SK-MEL-5 (cell line): ENCODE measurements at places on chromosomes 5 and 9.

GRCh38 chr9:114373960-114374730 is 13.6 kb downstream of the AKNA start:
- no peak for DNase-seq

- no peak for DNase-seq
Observed at GRCh38 chr5:179558932-179559283, 8.6 kb downstream of the RUFY1 start.

GRCh38 chr5:133253070-133253469 is 201.3 kb downstream of the HSPA4 start:
- DNase-seq: no peak

DNA sequence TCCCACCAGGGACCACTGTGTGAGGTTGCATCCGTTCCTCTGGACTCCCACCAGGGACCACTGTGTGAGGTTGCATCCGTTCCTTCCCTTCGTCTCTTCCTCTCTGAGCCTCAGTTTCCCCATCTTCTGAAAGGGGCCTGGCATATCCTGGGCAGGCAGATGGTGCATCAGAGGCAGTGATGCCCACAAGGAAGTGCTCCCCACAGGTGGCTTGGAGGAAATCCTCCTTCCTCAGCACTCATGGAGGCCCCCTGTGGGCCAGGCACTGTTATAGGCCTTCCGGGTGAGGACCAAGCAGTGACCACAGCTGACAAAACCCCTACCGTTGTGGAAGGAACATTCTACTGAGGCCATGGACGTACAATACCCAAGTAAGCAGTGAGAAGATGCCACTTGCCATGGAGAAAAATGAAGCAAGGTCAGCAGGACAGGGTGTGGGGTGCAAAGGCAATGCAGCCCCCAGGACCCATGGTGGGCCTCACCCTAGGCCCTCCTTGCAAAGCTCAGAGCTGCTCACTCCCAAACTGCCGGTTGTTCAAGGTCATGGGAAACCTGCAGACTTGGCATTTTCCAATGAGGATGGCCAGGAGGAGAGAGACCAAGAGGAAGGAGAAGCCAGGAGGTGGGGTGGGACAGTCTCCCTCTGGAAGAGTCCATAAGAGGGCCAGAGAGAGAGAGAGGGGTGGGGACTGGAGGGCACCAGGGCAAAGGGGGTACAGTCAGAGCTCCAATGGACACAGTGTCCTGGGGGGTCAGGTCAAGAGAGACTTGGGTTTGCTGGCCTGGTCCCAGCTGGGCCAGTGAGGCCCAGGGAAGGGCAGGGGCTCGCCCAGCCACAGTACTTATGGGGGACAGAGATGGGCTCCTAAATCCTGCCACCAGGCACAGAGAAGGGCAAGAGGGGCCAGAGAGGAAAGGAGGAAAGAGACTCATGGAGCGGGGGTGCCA is 51.1 kb downstream of the C9orf50 start:
- DNase-seq: peak; percentile 38

DNA sequence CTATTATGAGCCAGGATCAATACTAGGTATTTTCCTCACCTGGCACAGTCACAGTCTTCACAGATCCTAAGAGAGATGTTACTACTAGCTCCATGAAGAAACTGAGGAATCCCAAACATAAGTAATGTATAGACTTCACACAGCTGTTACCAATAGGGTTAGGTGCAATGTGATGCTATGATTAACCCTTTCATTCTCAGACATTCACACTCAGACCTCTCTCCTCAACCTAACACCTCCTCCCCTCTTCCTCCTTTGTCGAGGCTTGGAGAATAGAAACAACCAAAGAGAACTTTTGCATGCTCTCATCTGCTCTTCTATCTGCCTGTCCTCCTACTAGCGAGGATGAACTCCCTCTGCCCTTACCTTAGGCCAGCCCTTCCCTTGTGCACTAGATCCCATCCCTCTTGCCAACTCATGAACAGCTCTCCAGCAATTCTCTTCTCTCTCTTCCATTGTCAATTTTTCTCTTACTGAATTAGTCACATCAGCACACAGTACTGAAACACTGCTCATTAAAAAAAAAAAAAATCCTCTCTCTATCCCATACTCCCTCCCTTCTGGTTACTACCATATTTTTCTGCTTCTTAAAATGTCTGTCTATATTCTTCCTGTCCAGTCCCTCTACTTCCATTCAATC is 47.7 kb downstream of the MAPKAP1 start:
- DNase-seq: no peak

GRCh38 chr5:114467171-114467570 is 105.3 kb downstream of the KCNN2 start:
- no peak for DNase-seq

GRCh38 chr9:120156376-120156775 is 423.6 kb downstream of the CDK5RAP2 start:
- no peak for DNase-seq

DNA sequence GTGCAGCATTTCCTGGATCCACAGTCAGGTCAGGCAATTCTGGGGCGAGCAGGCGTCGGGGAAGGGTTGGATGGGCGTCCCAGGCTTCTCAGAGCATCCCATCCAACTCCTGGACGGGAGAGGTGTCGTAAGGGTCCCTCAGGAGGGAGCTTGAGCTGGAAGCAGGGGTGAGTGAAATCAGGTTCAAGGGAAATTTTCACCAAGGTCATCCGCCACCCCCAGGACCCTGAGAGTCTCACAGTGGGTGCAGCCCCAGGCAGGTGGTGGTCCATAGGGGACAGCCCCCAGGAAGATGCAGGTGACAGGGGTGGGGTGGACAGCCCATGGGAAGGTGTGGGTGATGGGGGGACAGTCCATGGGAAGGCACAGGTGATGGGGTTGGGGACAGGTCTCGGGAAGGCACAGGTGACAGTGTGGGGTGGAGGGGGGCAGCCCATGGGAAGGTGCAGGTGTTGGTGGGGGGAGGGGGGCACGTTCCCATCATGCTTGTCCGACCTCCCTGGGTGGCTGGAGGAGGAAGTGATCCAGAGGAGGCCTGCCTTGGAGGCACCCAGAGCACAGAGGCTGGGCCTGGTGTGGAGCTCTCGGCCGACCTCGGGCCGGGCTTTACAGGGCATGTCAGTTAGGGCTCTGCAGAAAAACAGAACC is 48.9 kb downstream of the AHRR start:
- no peak for DNase-seq

DNA sequence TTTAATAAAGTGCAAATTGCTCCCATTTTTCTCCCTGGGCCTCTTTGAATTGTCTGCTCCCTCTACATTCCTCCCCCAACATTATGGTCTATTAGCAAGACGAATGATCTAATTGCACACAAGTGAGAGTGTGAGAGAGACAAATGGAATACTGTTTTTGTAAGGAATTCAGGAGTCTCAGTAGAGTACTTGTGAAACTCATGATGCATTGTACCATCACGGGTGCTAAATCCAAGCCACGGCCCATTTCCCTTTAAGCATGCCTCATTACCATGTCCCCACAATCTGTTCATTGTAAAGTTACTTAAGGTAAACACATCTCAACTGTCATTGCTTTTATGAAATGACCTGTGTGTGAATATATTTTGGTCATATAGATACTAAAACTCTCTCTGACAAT is 62.8 kb downstream of the CD180 start:
- peak; percentile 94 for DNase-seq

GRCh38 chr5:125257997-125258396 is 511.6 kb upstream of the ZNF608 start:
- DNase-seq: no peak

DNA sequence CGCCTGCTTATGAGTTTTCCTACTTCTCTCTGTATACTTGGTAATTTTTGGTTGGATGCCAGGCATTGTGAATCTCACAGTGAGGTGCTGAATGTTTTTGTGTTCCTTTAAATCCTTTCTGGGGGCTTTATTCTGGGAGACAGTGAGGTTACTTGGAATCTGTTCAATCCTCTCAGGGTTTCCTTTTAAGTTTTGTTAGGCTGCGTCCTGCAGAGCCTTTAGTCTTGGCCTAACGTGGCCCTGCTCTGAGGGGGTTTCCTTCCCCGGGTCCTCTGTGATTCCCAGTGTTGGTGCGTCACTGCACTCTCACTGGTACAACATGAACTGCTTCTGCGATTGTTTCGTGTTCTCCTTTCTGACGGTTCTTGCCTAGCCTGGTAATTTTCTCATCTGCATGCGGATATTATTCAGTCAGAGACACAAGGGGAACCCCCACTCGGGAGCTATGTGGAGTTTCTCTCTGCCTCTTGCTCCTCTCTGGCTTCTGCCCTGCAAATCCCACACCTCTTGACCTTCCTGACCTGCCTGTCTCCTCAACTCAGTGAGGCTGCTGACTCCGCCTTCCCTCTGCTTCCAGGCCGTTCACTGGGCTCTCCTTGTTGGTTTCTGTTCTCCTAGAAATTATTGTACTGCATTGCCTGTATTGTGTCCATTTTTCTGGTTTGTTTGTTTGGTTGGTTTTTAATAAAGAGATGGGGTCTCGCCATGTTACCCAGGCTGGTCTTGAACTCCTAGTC is 128.1 kb downstream of the DAB2IP start:
- DNase-seq: no peak

- DNase-seq: no peak
Observed at GRCh38 chr5:10045376-10045775, 204.3 kb downstream of the ATPSCKMT start.

GRCh38 chr5:95332158-95332557 is 47.3 kb upstream of the MCTP1 start:
- DNase-seq: no peak

DNA sequence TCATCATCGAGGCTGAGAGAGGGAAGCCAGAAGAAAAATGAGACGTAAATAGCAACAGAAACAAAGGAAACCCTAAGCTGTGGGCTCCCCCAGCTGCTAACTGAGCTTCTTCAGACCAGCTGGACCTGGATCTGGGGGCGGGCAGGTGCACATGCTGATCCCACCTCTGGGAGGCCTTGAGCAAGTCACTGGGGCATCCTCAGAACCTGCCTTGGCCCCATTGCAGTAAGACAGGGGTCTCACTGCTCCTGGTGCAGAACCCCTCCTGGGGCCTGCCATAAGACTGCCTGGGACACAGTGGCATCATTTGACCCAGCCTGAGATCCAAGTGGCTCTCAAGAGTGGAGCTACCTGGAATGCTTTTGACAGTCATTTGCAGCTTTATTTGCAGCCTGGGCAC is 77.4 kb downstream of the PHF2 start:
- no peak for DNase-seq

DNA sequence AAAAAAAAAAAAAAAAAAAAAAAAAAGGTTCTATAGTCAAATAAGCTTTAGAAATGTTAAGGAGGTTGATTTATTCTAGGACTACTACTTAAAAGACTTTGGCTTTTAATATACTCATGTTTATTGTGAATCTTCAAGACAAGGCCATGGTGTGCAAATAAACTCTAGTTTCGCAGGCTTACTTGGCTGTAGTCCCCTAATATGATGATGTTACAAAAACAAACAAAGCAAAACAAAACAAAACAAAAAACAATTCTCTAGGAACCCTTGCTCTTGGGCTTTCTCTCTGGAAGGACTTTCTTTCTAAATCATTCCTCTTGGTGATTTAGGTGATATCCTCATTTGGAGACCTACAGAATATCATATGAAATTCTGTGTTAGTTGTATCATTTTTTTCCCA is 172.0 kb downstream of the GDNF start:
- DNase-seq: no peak

- peak; percentile 40 for DNase-seq
Observed at GRCh38 chr5:34811706-34812105, 27.3 kb upstream of the TTC23L start.

DNA sequence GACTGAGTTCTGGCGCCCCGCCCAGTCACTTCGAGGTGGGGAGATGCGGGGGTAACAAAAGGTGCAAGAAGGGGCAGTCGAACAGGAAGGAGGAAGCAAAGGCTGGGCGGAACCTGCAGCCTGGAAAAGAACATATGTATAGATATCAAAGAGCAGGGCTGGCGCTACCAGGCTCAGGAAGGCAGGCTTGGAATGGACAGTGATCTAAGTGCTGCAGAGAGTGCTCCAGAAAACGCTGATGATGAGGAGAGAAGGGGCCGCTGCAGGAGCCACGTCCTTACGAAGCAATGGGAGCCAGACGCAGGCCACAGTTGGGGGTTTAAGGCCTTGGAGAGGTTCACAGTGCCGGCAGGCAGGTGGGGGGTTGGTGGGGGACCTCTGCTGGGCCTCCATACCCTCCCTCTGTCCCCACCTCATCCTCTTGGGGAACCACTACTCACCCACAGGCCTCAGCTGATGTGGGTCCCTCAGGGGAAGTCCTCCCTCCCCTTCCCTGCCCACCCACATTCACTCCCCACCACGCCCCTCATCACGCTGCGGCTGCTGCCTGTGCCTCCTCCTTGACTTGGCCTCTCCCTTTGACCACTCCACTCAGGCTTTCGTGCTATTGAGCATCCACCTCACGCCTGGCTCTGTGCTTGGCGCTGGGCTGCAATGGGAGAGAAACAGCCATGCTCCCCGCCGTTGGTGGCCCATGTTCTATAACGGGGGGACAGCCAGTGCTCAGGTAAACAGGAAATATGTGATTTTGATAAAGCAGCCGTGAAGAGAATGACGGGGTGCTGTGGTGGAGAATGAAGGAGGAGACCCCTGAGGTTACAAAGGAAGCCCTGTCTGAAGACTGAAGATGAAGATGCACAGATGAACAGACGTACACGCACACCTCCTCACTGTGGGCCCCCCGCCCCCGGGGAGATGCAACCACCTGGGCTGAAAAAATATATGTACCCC is 40.5 kb upstream of the RPL26L1 start:
- DNase-seq: no peak

GRCh38 chr5:116736671-116737070 is 162.0 kb upstream of the SEMA6A start:
- no peak for DNase-seq

DNA sequence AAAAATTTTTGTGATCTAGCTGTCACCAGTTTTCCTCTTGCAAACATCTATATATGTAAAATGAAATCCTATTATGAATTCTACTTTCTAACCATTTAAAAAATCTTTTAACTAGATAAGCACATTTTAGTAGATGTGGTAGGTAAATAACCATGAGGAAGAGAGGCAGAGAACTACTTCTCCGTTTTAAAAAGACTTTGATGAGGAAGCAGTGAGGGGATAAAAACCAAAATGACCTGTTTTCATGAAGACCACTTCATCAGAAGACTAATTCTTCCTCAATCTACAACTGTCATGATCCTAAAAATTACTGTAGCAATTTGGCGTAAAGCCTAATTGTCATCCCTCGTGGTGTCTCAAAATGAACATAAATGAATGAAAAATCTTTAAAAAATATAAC is 15.7 kb upstream of the ERBIN start:
- DNase-seq: no peak

DNA sequence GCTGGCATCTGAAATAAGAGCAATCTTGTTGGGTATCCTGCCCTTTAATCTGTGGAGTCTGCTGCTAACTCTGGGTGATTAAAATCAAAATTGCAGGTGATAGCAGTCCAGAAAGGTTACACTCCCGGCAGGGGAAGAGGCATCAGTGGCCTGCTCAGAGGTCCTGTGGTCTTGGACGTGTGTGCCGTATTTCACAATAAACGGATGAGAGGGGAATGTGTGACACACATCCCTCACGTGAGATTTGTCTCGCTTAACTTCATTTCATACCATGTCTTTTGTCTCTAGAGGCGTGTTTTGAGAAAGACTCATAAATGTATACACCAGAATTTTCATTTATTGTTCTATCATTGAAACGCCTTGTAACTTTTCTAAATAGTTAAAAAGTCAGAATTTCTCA is 36.6 kb downstream of the FAM240B start:
- DNase-seq: no peak

GRCh38 chr9:127140842-127141675 is 18.6 kb upstream of the ANGPTL2 start:
- DNase-seq: no peak

GRCh38 chr9:108395421-108395820 is 460.4 kb downstream of the ACTL7B start:
- DNase-seq: no peak

GRCh38 chr5:34038390-34038789 is 4.6 kb downstream of the C1QTNF3 start:
- no peak for DNase-seq

GRCh38 chr5:58411372-58411771 is 48.5 kb downstream of the PLK2 start:
- no peak for DNase-seq
